AG09319 (cell line): ENCODE measurements at places on chromosomes 3 and 15.

GRCh38 chr3:48950051-48950450 lies 31.4 kb downstream of the ARIH2 start:
- no peak for DNase-seq

GRCh38 chr15:78341057-78341987 lies 1.2 kb downstream of the CRABP1 start:
- DNase-seq, result no peak

DNA sequence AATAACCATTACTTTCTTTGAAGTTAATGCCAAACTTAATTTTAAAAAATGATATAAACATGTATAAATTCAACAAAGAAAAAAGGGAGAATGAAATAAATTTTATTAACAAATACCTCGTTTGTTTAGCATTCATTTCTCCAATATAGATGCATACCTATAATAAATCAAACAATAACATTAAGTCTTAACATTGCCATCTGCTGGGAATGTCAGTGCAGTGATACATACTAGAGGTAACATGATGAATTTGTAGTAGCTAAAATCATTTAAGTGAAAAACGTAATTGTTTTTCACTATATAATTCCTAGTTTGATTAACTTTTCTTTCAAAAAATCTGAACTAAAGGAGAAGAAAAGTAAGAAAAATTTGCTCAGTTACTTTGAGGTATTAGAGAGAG lies 340.2 kb upstream of the CBLB start:
- DNase-seq, result no peak

DNA sequence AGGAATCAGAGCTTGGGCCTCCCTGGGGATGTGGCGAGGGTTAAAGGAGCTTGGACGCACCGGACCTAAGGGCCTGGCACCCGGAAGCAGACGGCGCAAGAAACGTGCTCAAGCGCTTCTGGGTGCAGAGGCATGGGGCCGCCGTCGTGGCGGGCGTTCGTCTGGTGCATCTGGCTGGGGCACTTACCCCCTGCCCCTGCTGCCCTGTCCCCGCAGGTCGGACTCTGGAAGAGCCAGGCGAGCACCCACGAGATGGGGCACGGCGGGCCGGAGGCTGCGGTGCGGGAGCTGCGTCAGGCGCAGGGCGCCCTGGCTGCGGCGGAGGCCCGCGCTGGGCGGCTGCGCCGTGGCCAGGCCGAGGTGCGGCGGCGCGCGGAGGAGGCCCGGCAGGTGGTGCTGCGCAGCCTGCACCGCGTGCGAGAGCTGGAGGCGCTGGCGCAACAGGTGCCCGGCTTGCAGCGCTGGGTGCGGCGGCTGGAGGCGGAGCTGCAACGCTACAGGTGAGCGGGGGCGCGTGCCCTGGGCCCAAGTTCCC lies 2.5 kb downstream of the EFCC1 start:
- no peak for DNase-seq

DNA sequence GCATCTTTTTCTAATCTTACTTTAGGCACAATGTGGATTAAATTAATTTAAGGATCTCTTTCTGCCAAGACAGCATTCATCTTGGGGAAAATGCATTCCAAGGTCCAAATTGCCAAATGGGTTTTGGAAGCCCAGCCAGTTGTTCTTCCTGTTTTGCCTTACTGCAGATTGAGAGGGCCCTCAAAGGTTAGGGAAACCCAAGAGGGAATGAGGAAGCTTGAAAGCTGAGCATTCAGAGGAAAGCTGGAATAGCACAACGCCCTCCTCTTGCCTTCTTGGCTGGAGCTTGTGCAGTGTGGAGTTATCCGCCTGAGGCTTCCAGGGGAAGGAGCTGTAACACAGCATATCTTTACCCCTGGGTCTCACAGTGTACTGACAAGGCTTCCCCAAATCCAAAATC lies 18.2 kb upstream of the SACM1L start:
- peak; percentile 90 for DNase-seq

GRCh38 chr15:57537072-57537471 lies 54.6 kb upstream of the MYZAP start:
- peak; percentile 87 for DNase-seq

- DNase-seq, result no peak
Observed at GRCh38 chr3:2847062-2847841, 262.9 kb downstream of the IL5RA start.

DNA sequence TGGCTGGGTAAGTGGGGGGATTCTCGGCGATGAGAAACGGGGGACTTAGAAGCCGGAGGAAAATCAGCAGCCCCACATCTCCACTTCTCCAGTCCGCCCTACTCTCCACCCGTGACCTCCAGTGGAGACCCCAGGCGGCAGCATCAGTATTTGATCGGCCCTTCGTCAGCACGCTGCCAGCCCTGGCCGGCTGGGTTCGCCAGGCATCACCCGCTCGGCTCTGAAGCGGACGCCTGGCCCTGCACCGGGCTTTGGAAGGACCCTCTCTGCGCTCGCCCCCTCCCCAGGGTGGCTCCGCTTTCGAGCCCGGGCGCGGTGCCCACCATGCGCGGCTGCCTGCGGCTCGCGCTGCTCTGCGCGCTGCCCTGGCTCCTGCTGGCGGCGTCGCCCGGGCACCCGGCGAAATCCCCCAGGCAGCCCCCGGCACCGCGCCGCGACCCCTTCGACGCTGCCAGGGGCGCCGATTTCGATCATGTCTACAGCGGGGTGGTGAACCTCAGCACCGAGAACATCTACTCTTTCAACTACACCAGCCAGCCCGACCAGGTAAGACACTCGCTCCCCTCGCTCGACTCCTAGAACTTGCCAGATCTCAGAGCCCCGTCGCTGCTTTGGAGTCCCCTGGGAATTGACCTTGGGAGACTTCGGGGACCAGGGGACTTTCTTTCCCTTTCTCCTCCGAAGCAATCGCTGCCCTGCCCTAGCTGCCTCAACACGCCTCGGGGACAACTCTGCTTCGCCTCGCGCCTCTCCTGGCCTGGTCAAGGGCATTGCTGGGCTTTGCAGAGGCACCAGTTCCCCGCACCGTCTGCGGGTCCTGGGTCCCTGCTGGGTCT lies 561 bp downstream of the SIDT1 start:
- no peak for DNase-seq

DNA sequence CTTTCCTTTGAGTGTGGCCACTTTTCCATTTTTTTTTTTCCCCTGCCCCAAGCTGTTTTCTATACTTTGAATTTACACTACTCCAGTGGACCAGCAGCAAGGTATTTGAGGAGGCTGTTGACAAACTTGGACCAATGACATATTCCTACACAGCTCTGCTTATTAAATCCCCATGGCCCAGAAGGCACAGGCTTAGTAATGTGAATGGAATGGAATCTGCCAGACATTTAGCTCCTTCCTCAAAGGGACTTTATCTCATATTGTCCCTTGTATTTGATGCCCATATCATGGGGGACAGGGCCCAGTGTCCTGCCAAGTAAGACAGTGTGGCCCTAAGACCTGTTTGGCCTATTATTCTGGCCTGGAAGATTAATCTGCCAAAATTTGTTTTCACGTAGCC lies 107.5 kb downstream of the CHCHD6 start:
- DNase-seq, result no peak

GRCh38 chr3:42052132-42052483 lies 39.0 kb upstream of the TRAK1 start:
- DNase-seq, result no peak

DNA sequence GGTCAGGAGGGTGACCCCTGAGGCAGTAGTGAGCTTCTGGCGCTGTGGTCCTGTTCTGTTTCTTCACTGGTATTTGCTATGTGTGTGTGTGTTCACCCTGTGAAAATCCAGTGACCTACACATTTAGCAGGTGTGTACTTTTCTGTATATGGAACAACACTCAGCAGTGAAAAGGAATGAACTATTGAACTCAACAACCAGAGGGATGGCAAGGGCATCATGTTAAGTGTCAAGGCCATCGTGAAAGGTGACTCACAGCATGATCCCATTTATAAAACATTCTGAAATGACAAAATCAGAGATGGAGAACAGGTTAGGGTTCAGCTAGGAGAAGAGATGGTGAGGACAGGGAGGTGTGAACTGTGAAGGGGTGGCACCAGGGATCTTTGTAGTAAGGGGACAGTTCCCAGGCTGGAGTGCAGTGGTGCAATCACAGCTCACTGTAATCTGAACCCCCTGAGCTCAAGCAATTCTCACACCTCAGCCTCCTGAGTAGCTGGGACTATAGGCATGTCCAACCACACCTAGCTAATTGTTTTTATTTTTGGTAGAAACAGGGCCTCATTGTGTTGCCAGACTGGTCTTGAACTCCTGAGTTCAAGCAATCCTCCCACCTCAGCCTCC lies 10.0 kb upstream of the RAB43 start:
- no peak for DNase-seq

DNA sequence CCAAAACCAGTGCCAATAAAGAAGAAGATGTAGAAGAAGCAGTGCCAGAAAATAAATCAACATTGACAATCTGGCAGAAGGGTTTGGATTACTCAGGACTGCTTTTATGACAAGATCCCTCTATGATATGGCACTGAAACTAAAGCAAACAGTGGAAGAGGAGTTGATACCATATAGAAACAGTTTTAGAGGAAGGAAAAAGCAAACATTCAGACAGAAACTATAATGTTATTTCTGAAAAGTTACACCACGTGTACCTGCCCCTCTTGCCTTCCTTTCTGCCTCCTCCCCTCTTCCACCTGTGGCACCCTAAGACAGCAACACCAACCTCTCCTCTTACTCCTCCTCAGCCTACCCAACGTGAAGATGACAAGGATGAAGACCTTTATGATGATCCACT lies 63.0 kb downstream of the SFMBT1 start:
- no peak for DNase-seq

DNA sequence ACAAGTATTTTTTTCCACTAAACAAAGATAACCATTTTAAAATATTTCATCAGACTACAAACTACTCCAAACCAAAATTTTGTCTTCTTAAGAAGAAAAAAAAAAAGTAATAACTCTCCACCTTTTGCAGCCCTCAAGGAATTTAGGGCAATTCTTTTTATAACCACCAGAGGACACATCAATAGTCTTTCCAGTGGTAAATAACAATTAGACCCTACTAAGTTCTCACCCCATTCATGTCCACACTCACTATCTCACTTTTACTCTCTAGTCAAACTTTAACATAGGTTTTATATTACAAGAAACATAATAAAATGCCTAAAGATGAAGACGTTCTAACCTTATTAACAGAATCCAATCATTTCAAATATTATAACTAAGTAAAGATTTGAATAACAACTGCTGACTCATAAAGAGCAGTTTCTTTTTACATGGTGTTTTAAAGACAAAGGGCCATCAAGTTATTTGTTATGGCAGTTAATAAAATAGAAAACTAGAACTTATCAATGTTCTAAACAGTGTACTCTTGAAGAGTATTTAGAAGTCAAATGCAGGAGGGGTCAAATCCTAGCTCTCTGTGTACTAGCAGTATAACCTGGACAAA lies 33.0 kb downstream of the CCDC39 start:
- DNase-seq, result no peak

DNA sequence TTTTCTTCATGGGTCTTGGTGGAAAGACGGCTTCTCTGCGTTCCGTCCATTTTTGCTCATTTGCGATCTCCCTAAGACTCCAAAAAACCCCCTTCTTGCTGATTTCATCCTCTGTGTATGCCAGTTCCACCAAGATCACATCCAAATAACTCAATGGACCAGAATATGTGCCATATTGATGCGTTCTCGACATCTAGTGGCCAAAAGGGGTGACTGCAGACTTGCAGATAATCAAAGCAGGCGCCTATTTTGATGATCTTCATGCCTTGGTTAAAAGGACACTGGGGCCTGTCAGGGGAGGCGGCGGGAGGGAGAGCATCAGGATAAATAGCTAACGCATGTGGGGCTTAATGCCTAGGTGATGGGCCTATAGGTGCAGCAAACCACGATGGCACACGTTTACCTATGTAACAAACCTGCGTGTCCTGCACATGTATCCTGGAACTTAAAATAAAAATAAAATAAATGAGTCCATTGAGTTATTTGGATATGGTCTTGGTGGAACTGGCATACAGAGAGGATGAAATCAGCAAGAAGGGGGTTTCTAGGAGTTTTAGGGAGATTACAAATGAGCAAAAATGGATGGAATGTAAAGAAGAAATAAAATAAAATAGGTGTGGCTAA lies 104.2 kb upstream of the RAD18 start:
- peak; percentile 20 for DNase-seq

DNA sequence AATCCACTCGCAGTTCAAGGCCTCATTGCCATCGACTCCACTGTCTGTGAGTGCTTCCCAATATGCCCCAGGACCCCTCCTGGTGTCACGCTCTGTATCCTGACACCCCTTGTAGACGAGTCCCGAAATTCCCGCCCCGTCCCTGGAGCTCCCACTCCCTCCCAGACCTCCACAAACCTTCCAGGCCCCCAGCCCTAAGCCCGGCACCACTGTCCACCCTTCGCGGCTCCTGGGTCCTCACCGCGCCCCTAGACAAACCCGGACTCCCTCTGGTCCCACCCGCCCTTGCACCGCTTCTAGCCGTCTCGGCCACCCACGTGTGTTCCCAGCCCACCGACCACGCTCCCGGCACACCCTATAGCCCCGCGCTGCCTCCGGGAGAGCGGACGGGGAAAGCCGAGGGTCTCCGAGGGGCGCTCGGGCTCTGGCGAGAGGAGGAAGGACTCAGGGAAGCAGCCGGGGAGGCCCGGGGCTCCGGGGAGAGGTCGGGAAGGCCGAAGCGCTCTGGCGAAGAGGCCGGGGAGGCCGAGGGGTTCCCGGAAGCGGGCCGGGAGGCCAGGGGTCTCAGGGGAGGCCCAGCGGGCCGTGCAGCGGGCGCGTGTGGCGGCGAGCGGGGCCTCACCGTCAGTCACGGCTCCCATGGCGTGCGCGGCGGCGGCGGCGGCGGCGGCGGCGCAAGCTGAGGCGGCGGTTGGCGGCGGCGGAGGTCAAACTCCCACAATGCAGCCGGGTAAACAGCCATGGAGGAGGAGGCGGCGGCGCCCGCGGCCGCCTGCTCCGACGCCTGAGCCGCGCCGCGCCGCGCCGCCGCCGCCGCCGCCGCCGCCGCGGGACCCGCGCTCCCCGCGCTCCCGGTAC lies at the start of the genes ATXN7 and THOC7:
TSS of gene ATXN7 (plus strand) at position 718 of the 858 bp plus-strand sequence. CDS start 48,732 bp downstream, outside the sequence.
TSS of gene THOC7 (minus strand) at position 656 of the 858 bp plus-strand sequence. CDS start at position 641, 15 bp downstream.
- DNase-seq, result no peak

DNA sequence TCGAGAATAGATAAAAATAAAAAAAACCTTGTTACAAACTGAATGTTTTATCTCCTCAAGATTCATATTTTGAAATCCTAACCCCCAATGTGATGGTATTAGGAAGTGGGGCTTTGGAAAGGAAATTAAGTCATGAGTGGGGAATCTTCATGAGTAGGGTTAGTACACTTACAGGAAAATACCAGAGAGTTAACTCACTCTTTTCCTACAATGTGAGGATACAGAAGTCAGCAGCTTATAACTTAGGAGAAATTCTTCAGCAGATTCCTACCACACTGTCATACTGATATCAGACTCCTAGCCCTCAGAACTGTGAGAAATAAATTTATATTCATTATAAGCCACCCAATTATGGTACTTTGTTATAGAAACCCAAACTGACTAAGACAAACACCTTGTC lies 453.1 kb downstream of the GBE1 start:
- no peak for DNase-seq
